ENCODE measurements at places on chromosomes 3 and 15.

GRCh38 chr3:65995515-65995914 lies 43.2 kb downstream of the MAGI1 start:
- DNase-seq = no peak

DNA sequence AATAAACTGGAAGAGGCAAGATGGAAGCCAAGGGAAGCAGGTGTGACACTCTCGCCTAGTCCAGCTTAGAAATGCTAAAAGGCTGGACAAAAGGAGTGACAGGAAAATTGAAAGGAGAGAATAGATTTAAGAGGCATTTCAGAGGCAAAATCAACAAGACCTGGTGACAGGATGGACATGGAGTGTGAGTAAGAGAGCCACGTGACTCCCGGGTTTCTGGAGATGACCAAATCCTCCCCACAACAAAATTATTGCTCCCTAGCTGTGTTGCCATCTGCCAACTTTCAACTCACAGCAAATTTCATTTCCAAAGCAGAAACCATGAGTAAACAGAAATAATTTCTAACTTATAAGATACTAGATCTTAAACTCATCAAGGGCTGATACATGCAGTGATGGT lies 52.6 kb downstream of the MTHFS start:
- DNase-seq = no peak

- no peak for DNase-seq
These were observed 9.1 kb downstream of the ANPEP start for GRCh38 chr15:89805241-89806209.

DNA sequence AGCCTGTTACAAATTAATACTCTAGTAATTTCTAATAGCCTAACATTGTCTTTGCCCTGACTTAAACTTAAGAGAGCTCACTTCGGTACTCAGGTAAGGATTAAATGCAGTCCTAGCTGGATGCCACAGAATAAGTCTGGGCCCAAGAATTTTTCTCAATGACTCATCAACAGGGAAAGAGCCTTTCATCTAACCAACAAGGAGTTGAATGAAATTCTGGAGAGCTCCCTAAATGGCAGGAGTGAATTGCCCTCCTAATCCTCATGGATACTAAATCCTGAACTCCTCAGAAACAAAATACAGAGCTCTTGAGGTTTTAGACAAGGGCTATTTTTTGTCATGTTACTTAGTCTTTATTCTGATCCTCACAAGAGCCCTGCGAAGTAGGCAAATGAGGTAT lies 159.5 kb downstream of the PLCH1 start:
- no peak for DNase-seq

GRCh38 chr15:90697175-90697574 lies 20.0 kb upstream of the BLM start:
- no peak for DNase-seq

All from stomach (tissue), 19 donors.